AG08396 (cell line): ENCODE measurements at places on chromosomes 4 and X.

GRCh38 chr4:163920426-163920825 is 425.9 kb downstream of the TMA16 start:
- no peak for DNase-seq

GRCh38 chr4:169151671-169152070 is 119.1 kb downstream of the SH3RF1 start:
- no peak for DNase-seq

- no peak for DNase-seq
Measured at GRCh38 chr4:7761312-7761711, 178.3 kb downstream of the AFAP1 start.

DNA sequence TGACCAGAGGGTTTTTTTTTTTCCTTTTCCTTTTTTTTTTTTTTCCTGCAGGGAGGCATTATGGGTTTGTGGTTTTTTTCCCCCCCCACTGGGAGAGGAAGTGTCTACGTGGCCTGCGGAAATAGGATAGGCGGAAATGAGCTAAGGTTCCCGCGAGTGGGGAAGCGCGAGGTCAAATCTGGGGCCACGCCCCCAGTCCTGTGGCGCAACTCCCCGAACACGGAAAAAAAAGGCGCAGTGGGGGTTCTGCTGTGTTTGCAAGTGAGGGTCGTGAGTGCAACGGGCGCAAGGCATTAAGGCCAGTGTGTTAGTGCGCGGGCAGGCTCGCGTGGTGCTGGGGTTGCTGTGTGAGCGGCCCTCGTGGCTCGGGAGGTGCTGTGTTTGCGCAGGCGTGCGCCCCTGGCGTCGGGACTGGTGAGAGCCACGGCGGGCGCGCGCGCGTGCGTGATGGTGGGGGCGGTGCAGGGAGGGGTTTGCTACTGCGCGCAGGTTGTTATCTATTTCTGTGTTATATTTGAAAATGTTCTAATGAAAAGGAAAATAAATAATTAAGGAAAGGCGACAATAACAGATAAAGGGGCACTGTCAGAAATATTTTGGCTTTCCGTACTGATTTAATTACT is 685 bp upstream of the MORF4L2 start:
- DNase-seq: peak; percentile 70

DNA sequence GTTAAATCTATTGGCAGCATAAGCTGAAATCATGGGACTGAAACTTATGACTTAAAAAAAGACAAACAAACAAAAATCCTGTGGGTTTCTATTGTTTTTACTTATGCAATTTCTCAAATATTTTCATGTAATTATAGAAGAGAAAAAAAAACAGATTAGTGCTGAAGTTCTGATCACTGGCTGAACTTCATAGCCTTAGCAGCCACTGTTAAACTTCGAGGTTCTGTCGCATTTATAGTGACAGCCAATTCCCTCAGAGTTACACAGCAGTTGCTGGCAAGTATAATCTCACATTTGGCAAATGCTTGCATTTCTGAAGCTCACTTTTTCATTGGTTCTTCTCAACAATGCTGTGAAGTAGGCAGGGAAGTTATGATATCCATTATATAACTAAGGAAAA is 748.9 kb upstream of the MAGEB2 start:
- no peak for DNase-seq

- peak; percentile 43 for DNase-seq
Measured at GRCh38 chrX:68146054-68146453, 287.2 kb downstream of the OPHN1 start.

- DNase-seq: no peak
Measured at GRCh38 chr4:74631338-74631737, 163.0 kb downstream of the BTC start.

- no peak for DNase-seq
Measured at GRCh38 chr4:43391069-43391468, 498.6 kb downstream of the GRXCR1 start.

DNA sequence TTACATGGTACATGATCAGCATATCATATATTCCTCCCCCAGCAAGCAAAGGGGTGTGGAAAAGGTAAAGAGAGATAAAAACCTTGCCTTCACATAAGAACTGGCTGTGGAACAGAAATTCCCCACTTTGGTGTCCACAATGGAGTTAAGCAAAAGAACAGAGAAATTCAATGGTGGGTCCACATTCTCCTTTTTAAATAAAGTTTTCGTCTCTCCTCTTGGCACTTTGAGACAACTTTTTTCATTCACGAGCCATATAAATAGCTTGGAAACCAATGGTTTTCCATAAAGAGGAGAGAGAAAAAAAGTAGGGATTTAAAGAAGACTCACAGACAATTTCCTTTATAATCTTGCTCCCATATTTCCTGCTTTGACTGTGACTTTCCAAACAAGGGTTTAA is 148.1 kb downstream of the TSPAN5 start:
- DNase-seq: no peak

DNA sequence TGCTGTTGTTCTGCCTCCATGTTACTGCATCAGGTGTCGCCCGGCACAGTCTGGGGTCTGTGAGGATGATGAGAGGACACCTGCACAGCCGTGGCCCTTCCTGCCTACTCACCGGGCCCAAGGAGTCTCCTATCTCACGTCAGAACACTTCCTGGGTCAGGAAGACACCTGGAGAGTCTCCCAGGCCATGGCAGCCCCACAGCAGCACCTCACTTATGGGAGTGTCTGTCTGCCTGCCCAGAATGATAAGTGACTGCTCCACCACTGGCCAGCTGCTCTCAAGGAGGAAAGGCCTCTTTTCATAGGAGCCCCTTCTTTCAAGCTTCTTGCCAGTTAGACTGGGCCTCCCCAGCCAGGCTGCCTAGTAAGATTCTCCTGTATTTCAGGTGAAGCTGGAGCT is 56.1 kb downstream of the NELFA start:
- DNase-seq: no peak

DNA sequence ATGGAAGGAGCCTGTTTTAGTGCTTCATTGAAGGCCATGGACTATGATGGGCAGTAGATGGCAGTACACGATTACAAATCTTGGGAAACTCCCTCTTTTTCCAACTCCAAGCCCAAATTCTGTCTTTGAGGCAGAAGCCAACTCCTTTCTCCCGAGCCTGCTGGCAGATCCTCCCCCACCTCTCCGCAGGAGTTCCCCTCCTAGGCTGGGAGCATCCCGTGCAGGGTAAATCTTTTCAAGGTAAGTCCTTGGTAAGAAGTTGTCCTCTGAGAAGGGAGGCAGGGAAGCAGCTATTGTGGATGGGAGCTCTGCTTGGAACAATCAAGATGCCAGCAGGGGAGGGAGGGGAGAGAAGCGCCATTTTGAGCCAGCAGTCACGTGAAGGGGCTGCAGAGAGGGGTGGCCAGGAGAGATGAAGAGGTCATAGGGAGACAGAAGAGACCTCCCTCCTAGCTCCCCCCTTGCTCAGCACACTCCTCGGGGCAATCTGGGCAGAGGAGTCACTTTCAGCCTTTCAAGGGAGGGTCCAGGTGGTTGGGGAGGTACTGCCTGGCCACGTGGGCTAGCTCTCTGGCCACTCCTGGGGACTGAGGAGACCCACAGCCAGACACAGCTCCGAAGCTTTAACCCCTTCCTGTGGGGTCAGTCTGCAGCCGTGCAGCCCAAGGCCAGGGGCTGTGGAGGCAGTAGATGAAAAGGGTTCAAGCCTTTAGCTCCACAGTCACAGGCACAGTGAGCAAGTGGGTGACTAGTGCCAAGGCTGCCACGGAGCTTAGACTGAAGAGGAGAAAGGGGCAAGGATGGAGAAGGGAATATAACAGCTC is 9.6 kb downstream of the CC2D2A start:
- peak; percentile 63 for DNase-seq

- DNase-seq: no peak
Measured at GRCh38 chr4:149493492-149493891, 322.2 kb downstream of the IQCM start.

GRCh38 chrX:94834226-94834625 is 1160.2 kb downstream of the FAM133A start:
- DNase-seq: no peak

DNA sequence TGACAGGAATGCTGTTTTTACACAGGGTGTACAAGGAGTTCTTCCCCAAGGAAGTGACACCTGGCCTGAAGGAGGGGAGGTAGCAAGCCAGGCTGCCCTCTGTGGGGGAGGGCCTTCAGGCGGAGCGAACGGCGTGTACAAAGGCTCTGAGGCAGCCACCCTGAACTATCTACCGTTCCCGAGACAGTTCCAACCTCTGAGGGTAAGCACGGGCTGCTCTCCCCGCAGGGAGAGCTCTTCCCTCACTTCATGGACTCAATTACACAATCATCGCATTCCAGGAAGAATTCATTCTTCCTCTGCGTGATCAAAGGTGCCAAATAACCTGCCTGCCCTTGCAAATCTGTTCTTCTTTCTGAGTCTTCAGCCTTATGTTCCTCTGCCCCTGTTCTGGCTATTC is 4.8 kb downstream of the ELK1 start:
- DNase-seq: no peak

GRCh38 chrX:13389501-13389900 is 69.6 kb upstream of the ATXN3L start:
- DNase-seq: no peak

DNA sequence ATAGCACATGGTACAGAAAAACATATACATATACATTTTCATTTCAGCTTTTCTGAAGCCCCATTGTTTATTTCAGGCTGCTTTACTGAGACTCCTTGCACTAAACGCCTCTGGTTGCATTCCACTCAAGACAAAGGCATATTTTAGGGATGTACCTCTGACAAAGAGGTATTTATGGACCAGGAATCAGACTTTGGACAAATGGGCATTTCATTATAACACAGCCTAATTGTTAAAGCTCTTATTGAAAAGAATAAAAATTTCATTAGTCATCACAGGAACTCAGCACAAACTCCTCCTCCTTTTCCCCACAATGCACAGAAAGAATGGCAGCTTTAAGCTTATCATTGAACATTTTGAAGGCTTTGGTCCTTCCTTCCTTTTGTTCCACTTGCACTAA is 62.9 kb upstream of the UGT8 start:
- no peak for DNase-seq

DNA sequence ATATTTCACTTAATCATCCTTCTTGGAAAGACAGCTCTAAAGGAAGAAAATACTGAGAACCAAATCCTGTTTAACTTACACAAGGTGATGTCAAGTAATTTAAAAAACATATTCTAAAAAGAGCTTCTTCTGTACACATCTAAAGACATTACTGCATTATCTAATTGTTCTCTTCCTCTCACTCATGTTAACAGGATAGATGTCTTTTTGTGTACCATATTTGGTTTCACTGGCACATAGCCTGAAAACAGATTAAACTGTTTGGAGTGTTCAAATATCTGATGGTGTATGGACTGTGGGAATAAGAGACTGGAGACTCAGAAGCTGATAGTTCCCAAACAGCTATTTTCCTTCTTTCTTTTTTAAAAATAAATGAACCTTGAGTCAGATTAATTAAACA is 213.3 kb upstream of the MAB21L2 start:
- no peak for DNase-seq

DNA sequence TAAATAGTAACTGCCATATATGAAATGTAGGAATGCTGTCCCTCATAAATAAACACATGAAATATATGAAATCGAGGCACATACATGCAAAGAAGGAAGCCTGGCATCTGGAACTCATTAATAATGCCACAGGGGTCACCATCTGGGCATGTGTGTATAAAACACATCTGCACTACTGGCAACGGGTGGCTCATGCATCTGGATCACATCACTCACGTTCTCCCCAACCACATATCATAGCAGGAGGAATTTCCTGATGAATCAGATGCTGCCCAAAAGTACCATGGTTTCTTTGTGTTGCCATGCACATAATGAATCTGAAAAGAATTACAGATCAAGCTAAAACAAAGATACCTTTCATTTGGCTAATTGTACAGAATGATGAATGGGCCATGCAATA is 28.6 kb downstream of the RNF175 start:
- DNase-seq: peak; percentile 35

GRCh38 chr4:99668472-99668871 is 10.8 kb upstream of the C4orf54 start:
- DNase-seq: no peak

- peak; percentile 31 for DNase-seq
Measured at GRCh38 chrX:68652326-68653170, 5.1 kb downstream of the STARD8 start.

DNA sequence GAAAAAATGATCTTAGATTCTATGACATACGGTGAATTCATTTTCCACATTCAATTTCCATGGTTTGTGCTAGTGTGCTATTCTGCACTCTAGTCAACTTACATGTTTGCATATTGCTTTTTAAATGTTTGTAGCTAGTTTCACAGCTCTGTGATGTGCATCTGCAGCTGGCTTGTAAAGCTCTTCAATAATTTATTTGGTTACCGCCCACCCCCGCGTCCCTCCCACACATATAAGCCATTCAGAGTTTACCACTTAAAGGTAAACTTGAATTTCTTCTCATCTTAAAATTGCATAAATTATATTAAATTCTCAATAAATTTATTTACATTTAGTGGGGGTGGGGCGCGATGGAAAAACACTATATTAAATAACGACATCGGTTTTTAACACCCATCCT is 291 bp upstream of the NBDY start:
- DNase-seq: no peak

GRCh38 chrX:103562801-103563200 is 22.5 kb upstream of the TCEAL4 start:
- DNase-seq: no peak

DNA sequence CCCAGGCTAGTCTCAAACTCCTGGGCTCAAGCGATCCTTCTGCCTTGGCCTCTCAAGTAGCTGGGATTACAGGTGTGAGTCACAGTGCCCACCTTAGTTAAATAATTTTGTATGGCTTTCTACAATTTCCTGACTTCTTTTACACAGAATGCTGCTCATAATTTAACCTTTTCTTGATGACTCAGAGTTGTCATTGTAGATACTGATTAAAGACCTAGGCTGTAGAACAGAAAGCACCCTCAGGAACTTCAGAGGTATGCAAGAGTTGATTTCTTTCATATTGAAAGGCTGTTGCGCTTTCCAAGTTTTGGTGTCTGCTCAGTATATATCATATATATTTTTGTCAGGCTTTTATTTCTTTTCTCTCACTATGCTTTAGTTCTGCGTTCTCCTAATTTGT is 21.1 kb upstream of the GPR34 start:
- no peak for DNase-seq

GRCh38 chr4:26583538-26583864 is 383 bp upstream of the TBC1D19 start:
- no peak for DNase-seq

GRCh38 chr4:26050212-26050643 is 136.2 kb downstream of the SMIM20 start:
- no peak for DNase-seq

DNA sequence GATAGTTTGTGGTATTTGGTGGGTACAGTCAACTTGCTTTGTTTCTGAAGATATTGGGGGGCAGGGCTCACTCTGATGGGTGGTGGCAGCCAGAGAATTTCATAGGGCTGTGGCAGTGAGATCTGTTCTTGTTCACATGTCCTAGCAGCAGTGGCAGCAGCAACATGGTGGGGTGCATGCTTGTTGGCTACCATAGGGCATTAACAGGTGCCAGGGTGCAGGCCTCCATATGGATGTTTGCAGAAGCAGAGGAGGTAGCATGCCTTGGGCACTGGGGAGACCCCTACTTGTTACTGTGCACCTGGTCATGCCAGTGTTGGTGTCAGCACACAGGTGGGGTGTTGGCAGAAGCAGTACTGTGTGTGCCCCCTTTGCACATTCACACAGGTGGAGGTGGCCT is 96.3 kb upstream of the ZC4H2 start:
- no peak for DNase-seq
